Stimulated activated CD4-positive, alpha-beta T cell treated with anti-CD3 and anti-CD28 coated beads, Interleukin-4, amount 100 ng/mL, for 1 hour (primary cell): ENCODE measurements at places on chromosomes 2 and 18.

- DNase-seq = no peak
Observed at GRCh38 chr2:61436092-61436491, 34.8 kb downstream of the USP34 start.

GRCh38 chr2:98869272-98869641 lies 66.8 kb downstream of the CRACDL start:
- DNase-seq = no peak

- DNase-seq = no peak
Observed at GRCh38 chr2:193332941-193333340, 1138.2 kb upstream of the TMEFF2 start.

GRCh38 chr2:53778536-53779162 lies 8.1 kb downstream of the ASB3 start:
- DNase-seq = no peak

- DNase-seq = no peak
Observed at GRCh38 chr2:129388870-129389269, 590.6 kb upstream of the RAB6C start.

DNA sequence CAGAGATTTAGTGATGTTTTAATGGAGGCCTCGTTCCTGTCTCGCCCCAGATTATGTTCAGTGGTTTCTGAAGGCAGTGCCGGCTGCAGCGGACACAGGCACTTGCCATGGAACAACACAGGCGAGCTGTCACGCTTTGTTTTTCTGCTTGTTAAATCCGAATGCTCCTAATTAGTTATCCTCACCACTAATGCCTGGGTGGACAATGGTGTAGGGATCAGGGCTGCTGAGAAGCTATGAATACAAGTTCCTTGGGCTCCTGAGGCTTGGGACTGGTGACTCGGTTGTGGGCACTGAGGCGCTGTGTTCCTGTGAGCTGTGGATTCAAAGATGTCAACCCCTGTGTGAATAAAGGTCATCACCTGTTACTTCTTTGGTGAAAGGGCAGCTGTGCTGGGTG lies 123.5 kb downstream of the PLEKHM3 start:
- DNase-seq = no peak

- DNase-seq = no peak
Observed at GRCh38 chr2:27080140-27080469, 1.7 kb downstream of the EMILIN1 start.

DNA sequence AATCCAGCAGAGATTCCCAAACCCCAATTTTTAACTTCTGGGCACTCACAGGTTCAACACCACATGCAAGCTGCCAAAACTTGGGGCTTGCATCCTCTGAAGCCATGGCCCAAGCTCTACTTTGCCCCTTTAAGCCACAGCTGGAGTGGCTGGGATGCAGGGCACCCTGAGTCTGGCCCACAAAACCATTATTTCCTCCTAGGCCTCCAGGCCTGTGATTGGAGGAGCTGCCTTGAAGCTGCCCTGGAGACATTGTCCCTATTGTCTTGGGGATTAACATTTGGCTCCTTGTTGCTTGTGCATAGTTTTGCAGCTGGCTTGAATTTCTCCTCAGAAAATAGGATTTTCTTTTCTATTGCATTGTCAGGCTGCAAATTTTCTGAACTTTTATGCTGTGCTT lies 109.8 kb upstream of the RPRM start:
- no peak for DNase-seq

DNA sequence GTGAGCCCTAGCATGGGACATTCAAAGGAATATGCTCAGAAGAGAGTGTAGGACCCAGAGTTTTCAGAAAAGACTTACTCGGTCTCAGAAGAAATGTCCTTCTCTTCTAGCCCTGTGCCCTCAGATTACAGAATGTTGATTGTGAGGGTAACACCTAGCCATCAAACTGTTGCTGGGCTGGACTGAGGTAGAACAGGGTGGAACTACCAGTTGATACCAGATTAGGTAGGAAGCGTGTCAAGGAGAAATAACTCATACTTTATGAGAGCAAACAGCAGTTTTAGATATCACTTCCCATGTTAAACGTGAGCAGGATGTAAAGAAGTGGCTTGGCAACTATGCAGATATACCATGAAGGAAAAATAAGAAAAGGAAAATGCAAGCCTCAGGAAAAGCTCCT lies 22.8 kb downstream of the PLEKHB2 start:
- no peak for DNase-seq

DNA sequence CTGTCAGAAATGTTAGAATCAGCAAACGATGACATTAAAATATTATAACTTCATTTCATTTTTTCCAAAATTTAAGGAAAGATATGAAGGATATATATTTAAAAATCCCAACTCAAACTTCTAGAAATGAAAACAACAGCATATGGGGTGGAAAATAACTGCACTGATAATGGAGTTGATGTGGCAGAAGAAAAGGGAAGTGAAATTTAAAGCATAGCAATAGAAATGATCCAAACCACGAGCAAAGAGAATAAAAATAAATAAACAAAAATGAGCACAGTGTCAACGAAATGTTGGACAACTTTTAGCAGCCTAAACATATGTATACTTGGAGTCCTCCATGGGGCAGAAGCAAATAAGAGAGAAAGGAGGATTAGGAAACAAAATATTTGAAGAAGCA lies 280.2 kb downstream of the KCNJ3 start:
- no peak for DNase-seq

DNA sequence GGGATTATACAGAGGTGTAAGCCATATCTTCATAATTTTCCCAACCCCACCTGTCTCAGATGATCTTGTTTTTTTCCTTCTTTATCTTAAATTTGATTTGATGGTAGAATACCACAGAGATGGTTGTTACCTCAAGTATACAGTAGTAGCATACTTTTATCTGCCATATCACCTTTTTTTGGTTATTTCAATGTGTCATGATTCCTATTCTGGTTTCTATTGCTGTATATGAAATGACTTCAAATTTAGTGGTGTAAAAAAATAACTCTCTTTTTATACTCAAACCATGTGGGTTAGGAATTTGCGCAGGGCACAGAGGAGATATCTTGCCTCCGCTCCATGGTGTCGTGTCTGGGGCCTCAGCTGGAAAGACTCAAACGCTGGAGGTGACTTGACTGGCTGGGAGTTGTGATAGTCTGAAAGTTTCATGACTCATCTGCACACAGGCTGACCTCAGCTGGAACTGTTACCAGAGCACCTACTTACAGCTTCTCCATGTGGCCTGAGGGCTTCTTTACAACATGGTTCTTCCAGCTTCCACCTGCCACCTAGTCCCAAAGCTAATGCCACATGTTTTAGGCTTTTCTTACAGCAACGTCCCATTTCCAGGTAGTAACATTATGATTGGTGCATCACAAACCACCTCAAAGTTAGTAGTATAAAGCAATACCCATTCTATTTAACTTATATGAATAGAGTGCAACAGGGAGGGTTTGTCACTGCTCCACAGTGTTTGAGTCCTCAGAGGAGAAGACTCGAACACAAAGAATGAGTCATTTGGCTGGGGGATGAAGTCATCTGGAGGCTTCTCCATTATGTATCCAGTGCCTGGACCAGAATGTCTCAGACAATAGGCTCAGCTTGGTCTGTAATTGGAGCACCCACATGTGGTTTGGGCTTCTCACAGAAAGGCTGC lies 82.3 kb upstream of the XPO1 start:
- no peak for DNase-seq

DNA sequence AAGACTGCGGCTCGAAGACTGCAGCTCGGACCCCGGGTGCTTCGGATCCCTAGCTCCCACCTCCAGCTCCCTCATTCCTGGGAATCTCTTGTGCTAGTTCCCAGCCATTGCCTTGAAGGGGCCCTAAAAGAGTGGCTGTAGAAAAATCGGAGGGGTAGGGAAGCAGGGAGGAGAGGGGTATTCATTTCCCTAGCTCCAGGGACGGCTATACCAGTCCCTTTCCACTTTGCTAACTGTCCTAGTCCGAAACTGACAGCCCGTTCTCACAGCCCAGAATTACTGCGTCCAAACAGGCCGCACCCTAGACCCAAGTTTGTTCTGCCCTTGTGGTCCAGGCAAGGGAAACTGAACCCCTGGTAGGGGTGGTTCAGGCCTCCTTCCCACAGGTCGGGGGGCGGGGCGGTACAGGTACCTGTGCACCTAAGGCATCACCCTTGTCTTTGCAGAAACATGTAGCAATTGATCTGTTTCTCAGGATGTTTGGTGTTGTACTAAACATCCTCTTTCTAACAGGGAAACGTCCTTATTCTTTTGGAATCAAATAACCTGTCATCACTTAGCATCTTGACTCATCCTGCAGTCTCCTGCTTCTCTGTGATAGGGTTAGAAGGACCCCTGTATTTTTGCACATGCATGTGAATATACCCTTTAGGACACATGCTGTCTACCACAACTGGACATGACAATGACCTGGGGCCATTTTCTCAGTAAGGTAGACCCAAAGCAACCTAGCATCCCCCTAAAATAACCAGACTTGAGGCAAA lies 4.0 kb downstream of the EMX1 start:
- no peak for DNase-seq

DNA sequence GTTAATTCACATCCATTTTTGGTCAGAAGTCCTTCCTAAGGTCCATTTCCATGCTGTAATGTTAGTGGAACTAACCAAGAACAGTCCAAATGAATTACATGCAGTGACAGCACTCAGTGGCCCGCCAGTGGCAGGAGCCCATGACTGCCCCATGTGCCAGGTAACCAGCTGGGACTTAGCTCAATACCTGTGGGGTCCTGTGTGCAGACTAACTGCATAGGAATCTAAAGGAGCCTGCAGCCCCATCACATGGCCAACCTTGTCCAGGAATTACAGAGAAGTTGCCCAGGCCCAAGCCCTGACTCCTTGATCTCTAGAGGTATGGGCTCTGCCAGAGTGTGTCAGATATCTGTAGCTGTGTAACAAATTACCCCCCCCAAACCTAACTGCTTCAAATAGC lies 35.4 kb upstream of the GPR17 start:
- DNase-seq = no peak

DNA sequence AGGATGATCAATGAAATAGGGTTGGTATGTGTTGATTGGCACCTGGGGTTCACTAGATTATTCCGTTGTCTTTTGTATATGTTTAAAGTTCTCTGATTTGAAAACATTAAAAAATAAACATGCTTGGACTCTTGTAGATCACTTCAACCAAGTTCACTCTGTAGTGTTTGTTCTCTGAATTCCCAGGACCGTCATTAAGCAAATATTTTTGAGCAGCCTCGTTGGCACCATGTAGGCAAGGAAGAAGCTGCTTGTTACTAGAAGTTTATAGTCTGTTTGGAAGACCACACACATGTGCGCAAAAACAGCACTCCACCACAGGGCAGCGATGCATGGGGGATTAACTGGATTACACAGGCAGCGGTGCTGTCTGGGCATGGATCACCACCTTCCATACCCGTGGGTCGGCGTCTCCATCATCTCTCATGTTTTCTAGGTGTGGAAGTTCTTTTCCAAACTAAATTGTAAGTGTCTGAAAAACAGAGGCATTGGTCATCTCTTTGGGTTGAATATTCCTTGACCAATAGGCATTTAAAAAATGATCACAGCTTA lies 212.2 kb downstream of the FHOD3 start:
- no peak for DNase-seq

- no peak for DNase-seq
Observed at GRCh38 chr18:24033641-24034412, 19.3 kb downstream of the TTC39C start.

GRCh38 chr2:105034170-105034569 lies 3.7 kb upstream of the MRPS9 start:
- DNase-seq = no peak

DNA sequence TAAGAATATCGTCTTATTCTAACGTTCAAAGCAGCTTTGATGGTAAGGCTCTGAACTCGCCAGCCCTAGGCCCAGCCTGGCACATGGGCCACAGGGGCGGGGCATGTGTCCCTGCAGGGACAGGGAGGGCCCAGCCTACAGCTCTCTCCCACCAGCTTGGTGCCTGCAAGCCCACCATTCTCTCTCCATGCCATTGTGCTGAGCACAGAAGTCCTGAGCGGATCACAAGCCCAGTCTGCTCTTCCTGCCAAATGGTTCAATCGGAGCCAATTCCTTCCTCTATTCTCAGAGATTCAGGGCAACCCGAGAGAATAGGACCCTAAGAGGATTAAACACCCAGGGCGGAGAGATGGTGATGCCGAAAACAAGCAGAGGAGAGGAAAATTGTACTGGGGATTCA lies 50.3 kb upstream of the APCDD1 start:
- DNase-seq = no peak

GRCh38 chr2:181142514-181142913 lies 162.1 kb downstream of the UBE2E3 start:
- no peak for DNase-seq

- no peak for DNase-seq
Observed at GRCh38 chr2:177721818-177722567, 329.4 kb downstream of the AGPS start.

- peak; percentile 4 for DNase-seq
Observed at GRCh38 chr2:121650315-121650930, 1.2 kb upstream of the CLASP1 start.

GRCh38 chr2:23531280-23531679 lies 146.3 kb downstream of the KLHL29 start:
- no peak for DNase-seq
